ENCODE measurements at places on chromosomes 1 and 21. TPM values are rescaled to one million over a fixed set of nuclear protein-coding genes. Genes with fewer than 3 reads are reported as not detected.

DNA sequence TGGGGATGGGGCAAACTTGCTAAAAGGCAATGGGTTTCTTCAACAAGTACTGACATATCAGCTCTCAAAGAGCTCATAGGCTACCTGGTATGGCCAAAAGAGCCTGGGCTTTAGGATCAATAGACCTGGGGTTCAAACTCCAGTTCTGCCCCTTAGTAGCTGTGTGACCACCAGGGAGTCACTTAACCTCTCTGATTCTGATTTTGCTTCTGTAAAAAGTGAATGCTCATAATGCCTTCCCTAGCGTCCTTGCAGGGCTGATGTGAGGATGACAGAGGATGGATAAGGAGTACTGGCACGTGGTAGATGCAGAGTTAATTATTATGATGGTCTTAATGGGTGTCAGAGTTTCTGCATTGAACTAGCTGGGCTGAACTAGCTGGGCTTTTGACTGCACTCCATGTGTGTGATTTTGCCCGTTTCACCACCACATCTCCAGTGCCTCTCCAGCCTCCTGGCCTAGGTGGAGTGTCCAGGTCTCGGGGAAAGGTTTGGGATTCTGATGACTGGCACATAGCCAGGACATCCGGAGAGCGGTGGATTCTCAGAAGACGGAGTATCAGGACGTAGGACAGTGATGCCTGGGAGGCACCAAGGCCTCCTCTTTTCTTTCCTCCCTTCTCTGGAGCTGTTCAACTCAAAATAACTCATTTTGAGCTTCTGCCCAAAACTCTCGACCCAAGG is 15.2 kb downstream of the DISP3 start:
- no peak for DNase-seq

GRCh38 chr1:12615159-12615864 is 2.7 kb downstream of the DHRS3 start:
- DNase-seq, result no peak

DNA sequence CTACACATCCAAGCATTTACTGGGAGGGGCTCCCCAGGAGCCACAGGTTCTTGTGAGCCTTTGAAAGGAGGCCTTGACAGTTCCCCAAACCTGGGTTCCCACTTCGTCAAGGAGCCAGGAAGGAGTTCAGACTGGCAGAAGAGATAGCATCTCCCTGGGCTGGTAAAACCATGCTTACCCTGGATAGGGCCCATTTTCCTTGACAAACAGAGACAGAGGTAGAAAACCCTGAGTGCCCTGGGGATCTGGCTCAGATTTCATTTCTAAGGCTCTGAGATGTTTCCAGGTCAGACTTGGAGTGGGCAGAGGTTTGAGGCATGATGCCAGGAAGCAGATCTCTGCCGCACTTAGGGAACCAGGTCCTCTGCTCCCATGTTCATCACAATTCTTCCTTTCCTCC is 2.7 kb downstream of the ETNK2 start:
- no peak for DNase-seq

GRCh38 chr21:38493549-38494250 is 4.6 kb downstream of the ERG start:
- no peak for DNase-seq

DNA sequence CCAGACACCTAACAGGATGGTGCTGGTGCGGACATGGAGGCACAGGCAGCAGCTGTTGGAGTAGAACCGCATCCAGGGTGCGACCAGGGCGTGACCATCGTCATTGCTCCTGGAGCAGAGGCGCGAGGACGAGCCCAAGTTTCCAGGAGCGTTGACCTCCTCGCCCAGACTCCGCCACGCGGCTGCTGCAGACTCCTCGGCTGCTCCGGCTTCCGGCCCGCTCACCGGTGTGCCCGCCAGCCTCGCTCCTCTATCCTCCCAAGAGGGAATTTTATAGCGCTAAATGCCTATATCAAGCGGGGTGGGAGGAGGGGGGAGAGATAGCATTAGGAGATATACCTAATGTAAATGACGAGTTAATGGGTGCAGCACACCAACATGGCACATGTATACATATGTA is 5.3 kb upstream of the S100A12 start:
- no peak for DNase-seq

- DNase-seq, result no peak
These were observed 198.2 kb downstream of the CENPF start for GRCh38 chr1:214801191-214801590.

Gene DNAJB4
- total RNA-seq, result 9.7 TPM

DNA sequence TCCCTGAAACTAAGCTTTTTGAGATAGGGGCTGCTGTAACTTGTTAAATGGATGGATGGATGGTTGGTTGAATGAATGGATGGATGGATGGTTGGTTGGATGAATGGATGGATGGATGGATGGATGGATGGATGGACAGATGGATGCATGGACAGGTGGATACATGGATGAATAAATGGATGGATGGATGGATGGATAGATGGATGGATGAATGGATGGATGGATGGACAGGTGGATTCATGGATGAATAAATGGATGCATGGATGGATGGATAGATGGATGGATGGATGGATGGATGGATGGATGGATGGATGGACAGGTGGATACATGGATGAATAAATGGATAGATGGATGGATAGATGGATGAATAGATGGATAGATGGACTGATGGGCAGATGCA is 26.9 kb downstream of the MYOM3 start:
- no peak for DNase-seq

Gene FOXD3
- total RNA-seq, result not detected

GRCh38 chr21:44331650-44332307 is 7.4 kb downstream of the CFAP410 start:
- DNase-seq, result no peak

DNA sequence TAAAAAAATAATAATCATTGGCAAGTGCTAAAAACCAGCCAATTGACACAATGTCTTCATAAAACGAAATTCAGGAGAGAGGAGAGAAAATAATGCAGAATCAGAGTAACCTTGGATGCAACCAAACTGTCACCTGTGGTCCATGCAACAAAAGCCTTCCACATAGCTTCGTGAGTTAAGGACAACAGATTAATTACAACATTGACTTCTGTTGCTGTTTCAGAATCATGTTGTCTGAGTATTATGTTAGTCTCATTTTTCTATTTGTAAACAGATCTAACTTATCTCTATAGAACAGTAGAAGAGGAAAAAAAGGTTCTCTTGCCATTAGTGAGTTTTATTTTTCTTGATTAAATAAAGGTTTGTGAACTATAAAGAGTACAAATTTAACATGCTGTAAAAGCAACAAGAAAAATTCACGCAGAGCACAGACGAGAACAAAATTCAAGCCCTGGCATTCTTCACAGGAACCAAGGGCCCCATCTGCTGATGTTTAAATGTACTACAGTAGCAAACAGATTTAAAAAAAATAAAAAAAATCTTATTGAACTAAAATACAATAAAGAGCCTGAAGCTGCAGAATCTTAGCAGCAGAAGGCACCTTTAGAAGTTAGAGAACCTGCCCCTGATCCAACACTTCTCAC is 381.1 kb upstream of the PKN2 start:
- DNase-seq, result no peak

Gene RGS8
- not detected for total RNA-seq

DNA sequence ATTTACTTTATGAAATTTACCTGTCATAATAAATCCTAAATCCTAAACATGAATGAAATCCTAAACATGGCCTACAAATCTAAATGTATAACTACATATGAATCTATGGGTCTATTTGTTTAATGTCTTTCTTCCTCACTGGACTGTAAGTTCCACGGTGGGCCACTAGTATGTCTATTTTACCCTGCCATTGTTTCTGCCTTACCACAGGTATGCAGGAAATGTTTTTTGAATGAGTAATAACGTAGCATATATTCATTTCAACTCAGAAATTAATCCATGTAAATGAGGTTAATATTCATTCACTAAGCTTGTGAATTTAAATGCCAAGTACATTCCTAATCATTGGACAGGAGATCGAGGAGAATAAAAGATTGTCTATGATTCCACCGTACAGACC is 35.3 kb downstream of the B3GALNT2 start:
- no peak for DNase-seq

GRCh38 chr1:68270951-68271350 is 38.6 kb upstream of the WLS start:
- no peak for DNase-seq

- no peak for DNase-seq
These were observed 55.4 kb downstream of the ARHGEF10L start for GRCh38 chr1:17594690-17595601.

Gene NPPA
- not detected for total RNA-seq

DNA sequence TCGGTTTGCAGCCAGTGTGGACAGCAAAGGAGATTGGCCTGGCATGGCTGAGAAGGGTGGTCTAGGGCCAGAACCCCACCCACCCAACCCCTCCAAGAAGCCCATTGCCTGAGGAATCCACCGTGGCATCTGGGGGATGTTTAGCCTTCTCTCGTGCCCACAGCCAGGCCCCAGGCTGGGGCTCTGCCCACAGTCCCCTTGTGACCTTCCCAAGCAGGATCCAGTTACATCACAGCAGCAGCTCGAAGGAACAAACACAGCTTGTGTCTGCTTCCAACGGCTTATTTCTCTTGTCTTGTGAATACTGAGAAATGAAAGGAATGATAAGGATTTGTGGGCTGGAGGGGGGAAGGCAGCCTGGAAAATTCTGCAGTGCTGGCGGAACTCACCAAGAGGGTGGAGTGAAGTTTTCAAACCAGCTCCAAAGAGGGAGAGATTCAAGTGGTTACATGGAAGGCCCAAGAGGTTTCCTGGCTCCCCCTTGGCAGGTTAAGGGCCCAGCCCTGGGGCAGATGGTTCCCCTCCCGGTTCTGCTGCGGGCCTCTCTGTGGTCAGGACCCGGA is 61.6 kb downstream of the DHRS3 start:
- no peak for DNase-seq

DNA sequence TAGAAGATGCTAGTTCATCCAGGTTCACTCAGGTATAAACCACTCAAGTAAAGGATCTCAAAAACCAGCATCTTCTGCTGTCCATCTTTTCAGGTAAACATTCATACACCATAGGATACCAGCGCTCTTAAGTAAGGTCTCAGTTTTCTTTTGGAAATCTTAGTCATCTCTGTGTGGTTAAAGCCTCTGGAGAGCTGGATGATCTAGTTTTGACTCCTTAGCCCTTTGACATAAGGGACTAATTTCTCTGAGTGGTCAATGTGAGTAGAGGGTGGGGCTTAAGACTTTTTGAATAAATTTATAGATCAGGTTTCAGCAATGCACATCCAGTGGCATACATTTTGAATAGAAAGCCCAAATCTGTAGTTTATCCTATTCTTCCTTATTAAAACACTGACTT is 92.3 kb downstream of the CTH start:
- DNase-seq, result no peak

Gene GPR157
- total RNA-seq, result 4.7 TPM

Gene LRRC71
- total RNA-seq, result not detected

DNA sequence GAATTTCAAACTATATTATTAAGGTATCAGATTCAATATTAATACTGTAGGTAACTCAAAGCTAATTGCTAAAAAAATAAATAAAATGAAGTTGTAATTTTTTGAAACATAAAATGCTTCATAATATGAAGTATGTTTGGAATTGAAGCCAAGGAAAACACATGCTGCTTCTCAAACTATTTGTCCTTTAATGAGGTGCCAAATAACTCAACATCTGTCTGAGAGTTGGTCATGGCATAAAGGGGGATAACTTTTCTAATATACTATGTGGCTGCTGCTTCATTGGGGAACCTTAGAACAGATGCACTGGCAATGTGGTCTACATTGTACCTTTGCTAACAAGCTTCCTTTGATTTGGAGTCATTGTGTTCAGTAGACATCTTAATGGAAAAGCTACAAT is 96.7 kb downstream of the PDE4B start:
- no peak for DNase-seq

Gene HP1BP3
- total RNA-seq, result 224 TPM

DNA sequence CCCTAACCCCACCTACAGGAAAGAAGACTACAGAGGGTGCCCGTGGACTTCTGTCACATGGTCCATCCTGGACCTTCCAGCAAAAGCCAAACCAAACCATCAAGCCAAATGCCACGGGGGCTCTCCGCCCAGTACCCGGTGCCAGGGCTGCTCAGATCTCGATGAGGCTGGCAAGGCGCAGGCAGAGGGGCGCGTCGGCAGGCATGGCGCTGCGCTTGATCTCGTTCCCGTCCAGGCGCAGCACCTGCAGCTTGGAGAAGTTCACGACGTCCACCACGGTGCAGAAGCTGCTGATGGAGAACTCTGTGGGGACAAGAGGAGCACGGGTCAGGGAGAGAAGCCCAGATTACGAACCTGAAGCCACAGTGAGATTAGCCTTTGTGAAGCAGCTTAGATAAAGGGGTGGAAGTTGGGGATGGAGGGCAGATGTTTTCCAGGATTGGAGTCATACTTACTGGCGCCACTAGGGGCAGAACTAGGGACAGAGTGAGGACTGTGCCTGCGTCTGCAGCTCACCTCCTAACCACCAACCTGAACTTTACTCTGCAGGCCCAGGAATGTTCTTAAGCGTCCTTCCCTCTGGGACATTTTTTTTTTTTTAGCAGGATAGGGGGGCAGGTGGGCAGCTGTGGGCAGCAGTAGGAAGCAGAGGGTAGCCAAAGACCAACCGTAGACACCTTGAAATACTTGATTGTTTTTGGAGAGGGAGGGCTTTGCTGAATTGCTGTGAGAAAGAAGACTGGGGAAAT is 8.6 kb downstream of the FMOD start:
- peak; percentile 50 for DNase-seq

GRCh38 chr1:7754234-7754633 is 16.9 kb upstream of the VAMP3 start:
- DNase-seq, result no peak

DNA sequence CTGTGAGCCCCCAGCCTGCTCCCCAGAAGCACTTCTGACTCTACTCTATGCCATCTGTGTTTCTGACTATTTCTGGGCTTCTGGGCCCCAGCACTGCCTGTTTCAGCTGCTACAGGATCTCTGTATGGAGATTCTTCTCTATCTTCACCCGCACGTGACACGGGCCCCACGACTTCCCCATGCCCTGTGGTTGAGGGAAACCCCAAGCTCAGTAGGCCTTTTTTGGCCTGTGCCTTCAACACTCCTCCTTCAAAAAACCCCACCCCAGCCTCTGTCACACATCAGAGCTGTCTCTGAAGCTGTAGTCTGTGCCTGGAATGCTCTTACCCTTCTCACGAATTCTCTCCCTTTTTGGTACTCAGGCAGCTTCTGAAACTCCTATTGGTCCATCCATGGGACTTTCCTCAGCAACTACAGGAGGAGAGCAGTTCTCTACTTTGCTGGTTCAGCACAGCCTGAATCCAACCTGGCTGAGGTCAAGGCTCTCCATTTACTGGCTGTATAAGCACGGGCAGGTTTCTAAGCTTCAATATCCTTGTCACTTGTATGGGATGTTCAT is 2.0 kb upstream of the NID1 start:
- DNase-seq, result peak; percentile 91

GRCh38 chr1:58608297-58608696 is 31.2 kb upstream of the TACSTD2 start:
- DNase-seq, result no peak

Data from activated CD8-positive, alpha-beta T cell treated with anti-CD3 and anti-CD28 coated beads for 36 hours (primary cell).